Stimulated activated CD8-positive, alpha-beta memory T cell treated with anti-CD3 and anti-CD28 coated beads, Interleukin-15, amount 100 ng/mL, for 24 hours (primary cell): ENCODE measurements at places on chromosomes 7 and 10.

DNA sequence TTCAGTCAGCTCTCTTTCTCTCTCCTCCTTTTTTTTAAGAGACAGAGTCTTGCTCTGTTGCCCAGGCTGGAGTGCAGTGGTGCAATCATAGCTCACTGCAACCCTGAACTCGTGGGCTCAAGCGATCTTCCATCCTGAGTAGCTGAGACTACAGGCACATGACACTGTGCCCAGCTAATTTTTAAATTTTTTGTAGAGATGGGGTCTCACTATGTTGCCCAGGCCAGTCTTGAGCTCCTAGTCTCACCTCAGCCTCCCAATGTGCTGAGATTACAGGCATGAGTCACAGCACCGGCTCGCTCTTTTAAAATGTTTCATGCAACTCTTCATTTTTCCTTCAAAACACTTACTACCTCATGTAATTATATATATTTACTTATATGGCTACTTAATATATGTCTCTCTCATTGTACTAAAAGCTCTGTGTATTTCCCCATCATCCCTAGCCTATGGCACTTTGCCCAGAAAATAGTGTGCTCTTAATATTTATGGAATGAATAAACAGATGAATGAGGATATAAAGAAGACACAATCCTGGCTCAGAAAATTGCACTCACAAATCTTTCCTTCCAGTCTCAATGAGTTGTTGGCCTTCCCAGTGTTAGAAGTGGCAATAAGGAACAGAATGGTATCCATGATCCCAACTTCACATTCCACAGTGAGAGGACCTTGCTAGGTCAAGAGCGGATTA is 33.9 kb downstream of the EBLN1 start:
- no peak for DNase-seq

- no peak for DNase-seq
These were observed 21.8 kb upstream of the KIF5B start for GRCh38 chr10:32077896-32078485.

DNA sequence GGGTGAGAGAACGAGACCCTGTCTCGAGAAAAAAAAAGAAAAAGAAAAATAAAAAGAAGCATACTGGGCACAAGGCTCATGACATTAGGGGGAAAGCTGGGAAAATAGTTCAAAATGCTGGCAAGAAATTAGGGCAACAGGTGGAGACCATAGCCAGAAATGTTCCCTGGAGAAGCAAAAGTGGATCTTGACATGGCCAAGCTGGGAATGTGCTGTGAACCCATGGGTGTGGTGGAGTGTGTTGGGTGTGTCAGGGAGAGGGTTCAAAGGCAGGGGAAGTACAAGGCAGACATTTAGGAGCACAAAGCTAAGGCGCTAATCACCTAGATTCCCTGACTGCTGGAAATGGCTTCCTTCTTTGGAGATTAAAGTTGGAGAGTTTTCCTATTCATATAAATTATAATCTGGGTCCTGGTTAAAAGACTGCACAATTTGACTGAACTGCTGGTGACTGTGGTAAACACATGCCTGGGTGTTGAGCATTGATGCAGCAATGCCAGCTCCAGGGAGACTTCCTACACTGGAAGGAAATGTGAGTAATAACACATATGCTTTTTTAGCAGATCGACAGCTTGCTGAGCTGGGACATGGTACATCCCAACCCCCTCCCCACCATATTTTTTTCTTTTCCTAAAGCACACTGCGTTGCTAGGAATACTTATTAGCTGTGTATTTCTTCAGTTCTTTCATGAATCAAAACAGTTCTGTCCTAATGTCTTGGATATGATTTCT is 70.1 kb upstream of the ARHGAP21 start:
- DNase-seq, result no peak

DNA sequence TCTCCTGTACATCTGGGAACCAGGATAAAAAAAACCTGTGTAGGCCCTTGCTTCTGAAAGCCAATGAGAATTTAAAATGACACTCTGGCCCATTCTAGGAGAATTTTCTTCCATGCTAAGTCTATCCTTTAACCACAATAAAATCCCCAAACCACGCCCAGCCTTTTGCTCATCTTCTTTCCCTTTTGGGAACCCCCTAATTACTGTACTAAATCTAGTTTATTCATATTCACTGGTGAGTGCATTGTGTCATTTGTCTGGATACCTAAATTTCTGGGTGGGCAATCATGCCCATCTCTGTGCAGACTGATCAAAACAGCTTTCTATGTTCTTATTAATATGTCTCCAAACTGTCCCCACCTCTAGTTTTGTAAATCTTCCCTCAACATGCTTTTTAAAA is 11.7 kb upstream of the CDK14 start:
- DNase-seq, result no peak

DNA sequence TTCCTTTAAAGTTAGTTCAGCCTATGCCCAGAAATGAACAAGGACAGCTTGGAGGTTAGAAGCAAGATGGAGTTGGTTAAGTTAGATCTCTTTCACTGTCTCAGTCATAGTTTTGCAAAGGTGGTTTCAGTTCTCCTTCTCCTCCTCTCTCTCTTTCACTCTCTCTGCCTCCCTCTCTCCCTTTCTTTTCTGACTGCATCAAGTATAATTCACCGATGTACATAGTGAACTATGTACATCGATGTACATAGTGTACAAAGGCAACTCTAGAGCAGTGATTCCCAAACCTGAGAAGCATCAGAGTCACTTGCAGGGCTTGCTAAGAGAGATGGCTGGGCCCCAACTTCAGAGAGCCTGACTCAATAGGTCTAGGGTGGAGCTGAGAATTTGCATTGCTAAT is 1259.7 kb downstream of the TYW1 start:
- no peak for DNase-seq

DNA sequence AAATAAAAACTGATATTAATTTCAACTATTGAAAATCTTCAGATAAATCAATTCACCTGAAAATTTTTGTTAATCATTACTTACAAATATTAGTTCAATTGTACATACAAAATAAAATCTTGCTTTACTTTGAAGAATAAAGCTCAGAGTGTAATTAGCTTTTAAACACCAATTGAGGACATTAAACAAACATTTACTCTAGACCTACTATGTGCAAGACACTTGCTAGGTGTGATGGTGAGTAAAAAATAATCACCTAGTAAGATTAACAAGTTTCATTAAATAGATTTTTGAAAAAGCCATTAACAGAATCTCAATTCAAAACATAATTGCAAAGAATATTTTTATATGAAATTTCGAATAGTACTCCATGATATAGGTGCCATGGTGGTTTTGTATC is 3.9 kb upstream of the MLLT10 start:
- no peak for DNase-seq
